Neural crest cell (in vitro differentiated cells): ENCODE measurements at places on chromosomes 1 and 21. TPM values are rescaled to one million over a fixed set of nuclear protein-coding genes. Genes with fewer than 3 reads are reported as not detected.

The MPZ gene
- total RNA-seq = 50.2 and 51.3 TPM in 2 replicates

The NPL gene
- total RNA-seq = 9.1 and 12.7 TPM in 2 replicates

- no peak for DNase-seq
These were observed 9.7 kb upstream of the HYI start for GRCh38 chr1:43463479-43463878.

DNA sequence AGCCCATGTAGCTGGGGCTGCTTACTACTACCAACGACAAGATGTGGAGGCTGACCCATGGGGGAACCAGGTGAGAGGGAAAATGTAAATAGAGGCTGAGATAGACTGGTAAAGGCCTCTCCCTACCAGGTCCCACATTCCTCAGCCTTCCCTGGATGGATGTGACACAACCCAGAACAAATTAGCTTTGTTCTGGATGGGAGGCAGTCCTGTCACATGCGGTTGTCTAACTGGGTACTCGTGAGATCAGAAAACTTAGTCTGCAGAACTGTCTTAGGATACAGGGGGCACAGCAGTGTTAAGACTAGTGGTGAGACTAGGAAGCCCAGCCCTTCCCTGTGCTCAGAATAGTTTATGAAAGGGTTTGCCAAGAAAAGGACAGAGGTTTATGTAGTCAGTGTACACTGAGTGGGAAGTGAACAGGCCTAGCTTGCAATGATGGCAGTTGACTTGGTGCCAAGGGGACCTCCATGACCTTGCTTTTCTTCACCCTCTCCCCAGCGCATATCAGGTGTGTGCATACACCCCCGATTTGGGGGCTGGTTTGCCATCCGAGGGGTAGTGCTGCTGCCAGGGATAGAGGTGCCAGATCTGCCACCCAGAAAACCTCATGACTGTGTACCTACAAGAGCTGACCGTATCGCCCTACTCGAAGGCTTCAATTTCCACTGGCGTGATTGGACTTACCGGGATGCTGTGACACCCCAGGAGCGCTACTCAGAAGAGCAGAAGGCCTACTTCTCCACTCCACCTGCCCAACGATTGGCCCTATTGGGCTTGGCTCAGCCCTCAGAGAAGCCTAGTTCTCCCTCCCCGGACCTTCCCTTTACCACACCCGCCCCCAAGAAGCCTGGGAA lies 8.4 kb downstream of the MMACHC start:
- DNase-seq = no peak

DNA sequence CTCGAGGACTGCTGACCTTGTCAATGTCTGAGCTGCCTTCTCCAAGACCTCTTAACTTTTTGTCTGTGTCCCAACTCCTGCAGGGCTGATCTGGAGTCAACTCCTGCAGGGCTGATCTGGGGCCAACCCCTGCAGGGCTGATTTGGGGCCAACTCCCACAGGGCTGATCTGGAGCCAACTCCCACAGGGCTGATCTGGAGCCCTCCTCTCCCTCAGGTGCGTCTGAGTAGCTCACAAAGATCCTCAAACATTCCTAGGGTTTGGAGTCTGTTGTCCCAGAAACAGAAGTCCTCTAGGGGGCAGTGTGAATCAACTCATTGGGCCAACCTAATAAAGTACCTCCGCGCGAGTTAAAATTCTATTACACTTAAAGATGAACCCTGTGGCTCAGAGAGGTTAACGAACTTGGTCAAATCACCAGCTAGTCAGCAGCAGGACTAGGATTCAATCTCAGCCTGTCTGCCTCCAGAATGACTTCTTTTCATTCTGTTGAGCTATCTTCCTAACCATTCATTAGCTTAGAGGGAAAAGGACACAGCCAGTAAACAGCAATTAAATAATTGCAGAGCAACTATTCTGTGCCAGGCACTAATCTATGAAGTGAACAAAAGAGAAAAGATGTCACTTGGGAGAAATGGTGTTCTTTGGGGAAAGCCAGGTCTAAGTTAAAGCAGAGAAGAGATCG lies 17.2 kb upstream of the RLF start:
- DNase-seq = peak; percentile 60

DNA sequence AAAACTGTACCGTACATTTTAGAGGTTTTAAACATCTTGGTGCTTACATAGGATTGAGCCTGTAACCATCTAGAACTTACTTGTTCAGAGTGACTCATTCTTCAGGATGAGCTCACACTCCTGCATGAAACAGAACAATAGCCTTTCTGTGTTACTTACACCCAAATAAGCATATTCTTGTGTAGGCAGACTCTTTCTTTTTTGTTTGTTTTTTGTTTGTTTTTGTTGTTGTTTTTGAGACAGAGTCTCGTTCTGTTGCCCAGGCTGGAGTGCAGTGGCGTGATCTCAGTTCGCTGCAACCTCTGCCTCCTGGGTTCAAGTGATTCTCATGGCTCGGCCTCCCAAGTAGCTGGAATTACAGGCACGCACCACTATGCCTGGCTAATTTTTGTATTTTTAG lies 3.8 kb upstream of the CA6 start:
- no peak for DNase-seq

DNA sequence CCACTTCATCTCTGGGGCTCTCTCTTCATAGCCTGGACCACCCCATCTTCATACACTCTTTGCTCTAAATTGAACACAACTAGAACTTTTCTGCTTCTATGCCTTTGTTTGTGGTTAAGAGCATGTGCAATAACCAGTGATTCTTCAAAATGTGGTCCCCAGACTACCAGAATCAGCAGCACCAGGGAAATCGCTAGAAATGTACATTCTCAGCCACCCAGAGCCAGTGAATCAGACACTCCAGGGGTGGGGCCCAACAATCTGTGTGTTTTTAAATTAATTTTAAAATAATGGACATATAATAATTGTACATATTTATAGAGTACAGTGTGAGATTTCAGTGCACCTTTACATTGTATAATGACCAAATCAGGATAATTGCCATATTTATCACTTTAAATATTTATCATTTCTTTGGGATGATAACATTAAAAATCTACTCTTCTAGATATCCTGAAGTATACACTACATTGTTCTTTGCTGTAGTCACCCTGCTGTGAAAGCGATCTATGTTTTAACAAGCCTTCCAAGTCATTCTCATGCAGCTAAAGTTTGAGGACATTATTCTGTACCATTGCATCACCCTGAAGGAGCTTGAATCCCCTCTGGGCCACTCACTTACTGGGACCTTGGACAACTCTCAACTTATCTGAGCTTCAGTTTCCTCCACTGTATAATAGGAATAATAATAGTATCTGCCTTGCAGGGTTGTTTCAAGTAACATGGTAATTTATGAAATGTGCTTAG lies 10.8 kb downstream of the GRHL3 start:
- no peak for DNase-seq
